GOT3 (cell line): ENCODE measurements at places on chromosomes 7 and 10.

DNA sequence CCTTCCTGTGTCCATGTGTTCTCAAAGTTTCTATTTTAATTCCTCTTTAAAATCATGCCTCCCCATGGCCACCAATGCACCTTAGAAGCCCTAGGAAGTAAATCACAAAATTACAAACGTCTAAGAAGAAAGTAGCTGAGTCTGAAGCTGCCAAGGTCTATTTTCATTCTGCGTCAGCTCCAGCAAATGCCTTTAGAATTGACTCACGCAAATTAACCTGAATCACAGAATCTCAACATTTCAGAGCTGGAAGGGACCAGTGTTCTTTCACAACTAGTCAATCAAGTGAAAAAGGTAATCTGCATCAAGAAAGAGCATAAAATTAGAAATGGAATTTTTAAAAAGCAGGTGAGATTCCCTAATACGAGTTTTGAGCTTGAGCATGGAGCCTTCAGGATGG lies 1017.6 kb downstream of the SORCS3 start:
- no peak for DNase-seq

DNA sequence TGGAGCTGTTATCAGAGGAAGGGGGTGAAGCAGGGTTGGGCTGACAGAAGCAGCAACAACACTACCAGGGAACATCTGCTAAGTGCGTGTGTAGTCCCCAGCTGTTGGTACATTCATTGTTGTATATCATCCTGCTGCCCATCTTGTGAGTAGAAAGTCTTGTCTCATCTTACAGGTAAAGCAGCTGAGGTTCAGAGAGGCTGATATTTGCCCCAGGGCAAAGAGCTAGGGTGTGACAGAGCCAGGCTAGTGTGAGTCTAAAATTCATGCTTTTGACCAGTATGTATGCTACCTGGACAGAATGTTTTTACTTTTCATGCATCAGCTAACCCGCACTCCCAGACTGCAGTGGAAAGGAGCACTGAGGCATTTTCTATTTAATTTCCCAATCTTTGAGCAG lies 221.6 kb downstream of the STK31 start:
- no peak for DNase-seq

DNA sequence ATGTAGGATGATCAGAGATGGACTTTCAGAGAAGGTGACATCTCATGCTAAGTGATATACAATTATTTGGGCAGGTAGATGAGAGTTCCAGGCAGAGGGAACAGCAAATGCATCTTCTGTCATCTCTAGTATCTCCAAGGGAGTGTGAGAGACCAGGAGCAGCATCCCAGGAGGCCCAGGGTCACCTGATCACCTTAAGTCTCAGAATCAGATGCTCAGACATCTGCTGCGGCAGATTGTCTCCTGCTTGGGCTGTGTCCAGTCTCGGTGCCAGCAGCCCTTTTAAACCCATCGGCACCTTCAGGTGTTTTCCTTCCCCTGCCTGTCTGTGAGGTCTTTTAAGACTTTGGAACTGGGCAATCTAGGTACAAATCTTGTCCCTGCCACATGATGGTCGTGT lies 690.6 kb downstream of the LRMDA start:
- DNase-seq, result no peak

DNA sequence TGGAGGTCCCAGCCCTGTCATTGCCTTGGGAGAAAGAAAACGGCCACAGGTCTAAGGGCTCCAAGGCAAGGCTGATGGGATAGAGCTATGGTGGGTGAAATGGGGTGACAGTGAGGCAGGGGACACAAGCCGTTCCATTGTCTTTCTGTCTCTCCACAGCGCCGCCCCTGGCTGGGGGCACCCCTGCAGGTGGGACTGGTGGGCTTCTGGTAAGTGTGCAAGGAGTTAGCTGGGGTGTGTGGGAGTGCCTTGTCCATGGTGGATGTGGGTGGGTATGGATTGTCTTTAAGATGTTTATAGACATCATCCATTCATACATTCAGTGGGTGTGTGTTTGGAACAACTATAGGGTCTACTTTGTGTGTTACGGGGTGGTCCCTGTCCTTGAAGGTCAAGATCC lies 7.5 kb downstream of the SFXN3 start:
- DNase-seq, result no peak

- no peak for DNase-seq
Observed at GRCh38 chr7:127715901-127716300, 63.9 kb downstream of the SND1 start.

DNA sequence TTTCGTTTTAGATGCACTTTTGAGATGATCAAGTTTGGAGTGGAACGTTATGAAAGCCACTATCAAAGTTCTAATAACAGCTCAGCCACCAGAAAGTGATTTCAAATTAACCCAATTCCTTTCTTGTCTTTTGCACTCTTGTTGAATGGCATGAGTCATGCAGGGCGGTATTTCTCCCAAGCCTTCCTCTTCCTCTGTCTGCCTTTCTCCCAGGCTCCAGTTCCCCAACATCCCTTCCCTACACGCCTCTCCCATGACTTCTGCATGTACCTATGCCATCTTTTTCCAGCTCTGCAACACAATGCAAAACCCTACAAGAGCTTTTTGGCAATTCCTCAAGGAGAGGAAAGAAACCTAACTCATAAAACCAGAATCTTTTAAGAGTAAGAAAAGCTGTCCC lies 21.8 kb upstream of the NPS start:
- DNase-seq, result no peak

GRCh38 chr10:34097682-34098081 lies 717.4 kb downstream of the PARD3 start:
- DNase-seq, result no peak

DNA sequence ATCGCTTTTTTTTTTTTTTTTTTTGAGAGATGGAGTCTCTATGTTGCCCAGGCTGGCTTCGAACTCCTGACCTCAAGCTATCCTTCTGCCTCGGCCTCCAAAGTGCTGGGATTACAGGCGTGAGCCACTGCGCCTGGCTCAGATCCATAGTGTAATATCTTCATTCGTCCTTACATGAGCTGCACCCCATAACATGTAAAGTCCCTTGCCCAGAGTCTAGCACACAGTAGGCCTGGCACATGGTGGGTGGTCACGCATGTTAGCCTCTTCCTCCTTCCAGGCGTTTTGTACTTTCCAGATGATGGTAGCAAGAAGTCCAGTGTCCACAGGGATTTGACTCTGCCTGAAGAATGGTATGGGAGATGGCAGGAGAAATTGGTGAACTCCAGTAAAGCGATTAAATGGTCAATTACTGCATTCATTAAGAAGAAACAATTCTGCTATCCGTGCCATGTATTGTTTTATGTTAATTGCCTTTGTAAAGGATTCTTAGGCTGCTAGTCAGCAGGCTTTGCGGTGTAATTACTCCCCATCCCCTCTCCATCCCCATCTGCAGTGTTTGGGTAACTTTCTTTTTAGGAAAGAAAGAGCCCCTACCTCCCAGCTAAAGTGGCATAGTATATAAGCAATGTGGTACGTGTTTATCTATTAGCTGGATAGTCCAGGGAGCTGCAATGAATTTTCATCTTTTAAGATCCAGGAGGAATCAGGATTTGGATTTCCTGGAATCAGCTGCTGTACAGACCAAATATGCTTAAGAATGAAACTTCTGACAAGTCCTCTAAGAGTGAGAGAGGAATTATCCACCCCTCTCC lies 1.2 kb downstream of the TPST1 start:
- DNase-seq, result no peak

GRCh38 chr10:14382022-14382421 lies 51.3 kb upstream of the FRMD4A start:
- DNase-seq, result no peak

GRCh38 chr10:77866598-77866997 lies 60.0 kb downstream of the DLG5 start:
- no peak for DNase-seq

- no peak for DNase-seq
Observed at GRCh38 chr7:636396-636795, 90.1 kb upstream of the DNAAF5 start.

DNA sequence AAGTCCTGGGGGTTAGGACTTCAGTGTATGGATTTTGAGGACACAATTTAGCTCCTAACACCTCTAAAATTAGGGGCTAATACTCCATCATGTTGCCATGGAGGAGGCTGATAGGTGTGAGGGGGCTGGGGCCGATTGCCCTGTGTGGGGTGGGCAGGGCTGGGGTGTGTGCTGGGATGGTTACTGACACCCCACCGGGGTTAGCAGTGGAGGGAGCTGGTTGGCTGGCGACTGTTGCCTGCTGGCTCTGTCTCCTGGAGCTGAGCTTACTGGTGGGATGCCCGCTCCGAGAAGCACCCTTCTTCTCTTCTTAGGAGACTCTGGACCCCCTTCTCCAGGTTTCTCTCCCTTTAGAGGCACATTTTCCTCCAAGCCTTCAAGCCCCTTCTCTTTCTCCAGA lies 22.2 kb upstream of the SH2D4B start:
- no peak for DNase-seq

DNA sequence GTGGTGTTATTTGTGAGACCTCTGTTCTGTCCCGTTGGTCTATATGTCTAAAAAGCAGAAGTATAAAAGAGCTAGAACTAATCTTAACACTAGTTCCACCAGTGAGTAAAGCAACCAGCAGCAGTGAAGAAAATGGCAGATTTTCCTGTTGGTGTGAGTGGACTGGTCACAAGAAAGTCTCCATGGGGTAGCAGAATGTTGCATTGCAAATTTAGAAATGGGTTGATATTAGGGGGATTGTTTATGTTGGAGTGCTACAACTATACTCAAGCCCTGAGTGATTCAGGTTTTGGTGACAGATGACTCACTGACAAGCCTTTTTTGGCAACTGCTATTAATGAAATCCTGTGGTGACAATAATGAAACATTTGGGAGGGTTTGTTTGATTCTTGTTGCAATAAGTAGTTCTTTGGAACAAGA lies 5.6 kb downstream of the AVL9 start:
- DNase-seq, result no peak

DNA sequence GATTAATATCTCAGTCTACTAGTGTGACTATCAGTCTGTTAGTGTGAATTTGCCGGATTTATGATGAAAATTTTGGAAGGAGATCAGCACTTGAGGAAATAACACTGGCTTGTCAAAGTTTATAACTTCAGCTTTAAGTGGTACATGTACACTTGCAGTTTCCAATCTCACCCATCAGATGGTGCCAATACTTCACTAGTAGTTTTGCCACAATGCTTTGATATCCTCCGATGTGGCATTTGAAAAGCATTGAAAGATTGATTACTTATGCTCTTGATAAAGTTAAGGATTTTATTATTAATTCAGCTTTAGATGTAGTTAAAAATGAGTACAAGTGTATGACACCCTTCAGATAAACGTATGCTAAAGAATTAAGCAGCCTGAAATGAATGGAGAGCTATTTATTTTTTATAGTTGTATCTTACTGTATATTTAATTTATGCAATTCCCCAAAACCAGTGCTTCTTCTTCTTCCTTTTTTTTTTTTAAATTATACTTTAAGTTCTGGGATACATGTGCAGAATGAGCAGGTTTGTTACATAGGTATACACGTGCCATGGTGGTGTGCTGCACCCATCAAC lies 98.2 kb downstream of the ANLN start:
- no peak for DNase-seq

DNA sequence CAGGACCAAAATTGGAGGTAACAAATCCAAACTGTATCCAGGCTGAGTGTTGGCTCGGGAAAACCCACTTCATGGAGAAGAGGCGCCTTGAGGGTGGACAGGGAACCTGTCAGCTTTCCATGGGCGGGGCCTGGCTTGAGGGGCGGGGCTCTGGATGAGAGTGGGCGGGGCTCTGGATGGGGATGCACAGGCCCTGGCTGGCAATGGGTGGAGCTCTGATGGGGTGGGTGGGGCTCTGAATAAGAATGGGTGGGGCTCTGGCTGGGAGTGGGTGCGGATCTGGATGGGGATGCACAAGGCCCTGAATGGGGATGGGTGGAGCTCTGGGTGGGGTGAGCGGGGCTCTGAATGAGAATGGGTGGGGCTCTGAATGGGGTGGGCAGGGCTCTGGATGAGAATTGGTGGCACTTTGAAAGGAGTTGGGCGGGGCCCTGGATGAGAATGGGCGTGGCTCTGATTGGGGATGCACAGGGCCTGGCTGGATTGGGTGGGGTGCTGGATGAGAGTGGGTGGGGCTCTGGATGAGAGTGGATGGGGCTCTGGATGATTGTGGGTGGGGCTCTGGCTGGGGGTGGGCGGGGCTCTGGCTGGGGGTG lies 96.6 kb upstream of the NPTX2 start:
- no peak for DNase-seq

GRCh38 chr7:116543664-116544063 lies 18.8 kb downstream of the CAV1 start:
- no peak for DNase-seq

- no peak for DNase-seq
Observed at GRCh38 chr7:151311294-151311864, 30.2 kb upstream of the NUB1 start.

DNA sequence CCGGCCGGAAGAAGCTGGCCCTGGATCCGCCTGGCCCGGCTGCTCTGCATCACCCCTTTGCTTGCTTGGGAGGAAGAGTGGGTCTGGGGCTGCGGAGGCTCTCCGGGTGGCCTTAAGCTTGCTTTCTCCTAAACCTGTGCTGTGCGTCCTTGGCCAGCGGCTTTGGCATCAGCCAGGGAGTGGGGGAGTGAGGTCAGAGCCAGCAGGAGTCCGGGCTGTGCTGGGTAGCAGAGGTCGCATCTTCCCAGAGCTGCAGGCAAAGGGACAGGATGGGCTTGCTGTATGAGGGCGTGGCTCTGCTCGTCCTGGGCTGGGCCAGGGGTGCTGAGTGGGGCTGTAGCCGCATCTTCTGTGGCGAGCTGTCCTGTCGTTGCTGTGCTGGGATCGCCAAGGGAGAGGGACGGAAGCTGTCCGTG lies 21.1 kb downstream of the BNIP3 start:
- DNase-seq, result no peak

DNA sequence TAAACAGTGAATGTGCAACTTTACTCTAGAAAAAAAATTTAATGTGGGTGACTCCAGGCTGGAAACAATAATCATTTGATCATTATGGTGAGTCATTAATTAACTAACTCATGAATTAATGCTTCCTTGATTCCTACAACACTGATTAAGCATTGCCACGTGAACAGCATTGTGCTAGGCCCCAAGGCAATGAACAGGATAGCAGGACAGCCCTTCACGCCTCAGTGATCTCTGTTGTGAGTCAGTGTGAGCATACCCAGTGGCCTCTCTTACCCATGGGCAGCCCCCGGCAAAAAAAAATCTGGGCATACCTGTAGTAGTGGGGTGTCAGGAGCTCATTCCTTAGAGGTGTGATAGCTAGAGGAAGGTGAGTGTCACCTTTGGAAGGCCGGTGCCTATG lies 76.0 kb downstream of the DENND2A start:
- no peak for DNase-seq

- no peak for DNase-seq
Observed at GRCh38 chr7:23430893-23431259, 39.4 kb downstream of the IGF2BP3 start.

DNA sequence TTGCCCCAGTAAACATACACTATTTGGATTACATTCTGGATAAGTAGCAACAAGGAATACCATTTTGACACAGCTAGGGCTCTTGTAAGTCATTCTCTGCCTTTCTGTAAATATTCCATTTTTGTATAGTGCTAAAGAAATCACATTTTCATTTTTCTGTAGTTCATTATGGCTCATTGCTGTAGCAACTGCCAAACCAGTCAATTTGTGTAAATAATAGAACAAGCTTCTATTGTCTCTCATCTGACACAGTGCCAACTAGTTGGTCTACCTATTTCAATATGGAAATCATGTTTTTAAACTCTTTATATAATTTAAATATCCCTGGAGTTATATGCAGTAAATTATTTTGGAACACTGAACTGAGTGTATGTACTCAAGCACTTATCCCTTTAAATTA lies 193.7 kb downstream of the RELN start:
- no peak for DNase-seq

- DNase-seq, result no peak
Observed at GRCh38 chr10:77071956-77072355, 565.7 kb downstream of the KCNMA1 start.
